ENCODE measurements at places on chromosomes 5 and 9. TPM values are rescaled to one million over a fixed set of nuclear protein-coding genes. Genes with fewer than 3 reads are reported as not detected.

DNA sequence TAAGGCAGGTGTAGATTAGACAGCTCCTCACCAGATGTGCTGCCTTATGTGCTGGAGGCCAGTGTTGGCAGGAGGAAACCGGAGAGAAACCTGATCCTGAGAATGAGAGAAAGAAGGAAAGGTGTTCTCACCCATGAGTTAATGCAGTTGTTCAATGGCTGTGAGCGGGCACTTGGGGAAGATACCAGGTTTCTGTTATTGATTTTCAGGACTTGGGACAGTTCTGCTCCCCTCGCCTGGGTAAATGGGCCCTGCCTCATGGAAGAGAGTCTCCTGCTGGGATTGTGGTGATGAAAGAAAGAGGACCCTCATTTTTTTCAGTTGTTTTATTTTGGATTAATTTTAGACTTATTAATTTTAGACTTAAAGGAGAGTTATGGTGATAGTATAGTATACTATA, 59.5 kb downstream of the EGFLAM start:
- H3K27ac ChIP-seq: no peak overlapping the region
- H3K27me3 ChIP-seq: no peaks in the 10 kb centered on the region
- no peaks in the 10 kb centered on the region for H3K36me3 ChIP-seq
- H3K4me1 ChIP-seq: no peaks in the 10 kb centered on the region
- DNase-seq: no peak
- H3K4me3 ChIP-seq: no peak overlapping the region

Gene GCNT1
- 7.9 TPM for total RNA-seq

DNA sequence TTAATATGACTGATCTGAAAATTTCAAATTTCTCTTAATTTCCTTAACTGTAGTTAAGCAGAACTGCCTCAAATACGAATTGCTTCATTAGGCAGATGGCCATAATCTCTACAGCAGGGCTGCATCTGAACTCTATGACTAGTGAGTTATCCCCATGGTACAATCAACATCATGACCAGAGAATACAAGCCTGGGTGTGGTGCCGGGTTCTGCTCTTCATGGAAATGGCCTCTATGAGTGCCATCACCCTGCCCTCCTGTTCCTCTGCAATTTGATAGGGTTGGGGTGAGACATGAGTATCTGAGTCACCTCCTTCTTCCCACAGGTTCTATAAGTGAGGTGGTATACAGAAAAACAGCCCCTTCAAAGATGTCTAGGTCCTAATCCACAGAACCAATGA, 235.9 kb downstream of the AP3B1 start:
- no peak for DNase-seq
- H3K4me3 ChIP-seq: no peak overlapping the region
- no peaks in the 10 kb centered on the region for H3K27me3 ChIP-seq
- no peaks in the 10 kb centered on the region for H3K4me1 ChIP-seq
- no peak overlapping the region for H3K27ac ChIP-seq
- no peaks in the 10 kb centered on the region for H3K36me3 ChIP-seq

GRCh38 chr9:118129541-118129940, 425.3 kb downstream of the TLR4 start:
- no peak overlapping the region for H3K4me3 ChIP-seq
- H3K36me3 ChIP-seq: no peaks in the 10 kb centered on the region
- no peaks in the 10 kb centered on the region for H3K27me3 ChIP-seq
- DNase-seq: no peak
- H3K4me1 ChIP-seq: no peaks in the 10 kb centered on the region
- H3K27ac ChIP-seq: no peak overlapping the region

Gene NR5A1
- total RNA-seq: not detected

DNA sequence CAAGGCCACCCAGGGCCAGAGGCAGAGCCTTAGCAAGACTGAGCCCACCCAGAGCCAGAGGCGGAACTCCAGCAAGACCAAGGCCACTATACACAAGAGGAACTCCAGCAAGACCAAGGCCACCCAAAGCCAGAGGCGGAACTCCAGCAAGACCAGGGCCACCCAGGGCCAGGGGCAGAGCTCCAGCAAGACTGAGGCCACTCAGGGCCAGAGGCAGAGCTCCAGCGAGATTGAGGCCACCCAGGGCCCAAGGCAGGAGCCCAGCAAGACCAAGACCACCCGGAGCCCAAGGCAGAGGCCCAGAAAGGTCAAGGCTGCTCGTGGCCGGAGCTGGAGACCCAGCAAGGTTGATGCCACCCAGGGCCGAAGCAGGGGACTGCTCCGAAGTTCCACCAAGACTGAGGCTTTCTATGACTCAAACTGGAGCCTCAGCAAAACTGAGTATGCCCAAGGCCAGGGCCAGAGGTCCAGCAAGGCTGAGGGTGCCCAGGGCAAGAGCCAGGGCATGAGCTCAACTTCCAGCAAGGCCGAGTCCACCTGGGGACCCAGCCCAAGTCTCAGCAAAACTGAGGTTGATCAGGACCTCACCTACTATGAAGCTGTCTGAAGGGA, 4.2 kb downstream of the TOR2A start:
- no peak overlapping the region for H3K27ac ChIP-seq
- no peaks in the 10 kb centered on the region for H3K36me3 ChIP-seq
- no peaks in the 10 kb centered on the region for H3K4me1 ChIP-seq
- no peak for DNase-seq
- H3K27me3 ChIP-seq: no peaks in the 10 kb centered on the region

Gene DIAPH1
- 64.8 TPM for total RNA-seq

- no peak for DNase-seq
- no peaks in the 10 kb centered on the region for H3K27me3 ChIP-seq
- H3K27ac ChIP-seq: no peak overlapping the region
- H3K36me3 ChIP-seq: no peaks in the 10 kb centered on the region
These were observed 71.2 kb downstream of the SYK start for GRCh38 chr9:90872835-90873294.
